ENCODE measurements at places on chromosomes 5 and 9.

GRCh38 chr9:132546148-132547051 lies 36.0 kb upstream of the BARHL1 start:
- DNase-seq: peak; percentile 62

DNA sequence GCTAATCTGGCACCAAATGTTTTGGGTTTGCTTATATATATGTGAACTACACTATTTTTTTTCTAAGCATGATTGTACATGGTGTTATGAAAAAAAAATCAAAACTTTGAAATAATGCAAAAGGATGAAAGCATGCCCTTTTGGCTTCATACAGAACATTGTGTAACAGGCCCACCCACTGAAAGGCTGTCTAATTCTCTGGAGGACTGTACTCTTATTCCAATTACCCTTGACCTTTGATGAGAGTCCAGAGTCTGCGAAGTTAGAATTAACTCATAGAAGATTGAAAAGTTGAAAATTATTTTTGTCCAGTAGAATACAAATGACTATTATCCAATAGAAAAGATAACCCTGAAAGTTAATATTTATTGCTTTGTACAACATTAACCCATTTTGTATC lies 117.4 kb downstream of the ADAMTS12 start:
- DNase-seq: no peak

DNA sequence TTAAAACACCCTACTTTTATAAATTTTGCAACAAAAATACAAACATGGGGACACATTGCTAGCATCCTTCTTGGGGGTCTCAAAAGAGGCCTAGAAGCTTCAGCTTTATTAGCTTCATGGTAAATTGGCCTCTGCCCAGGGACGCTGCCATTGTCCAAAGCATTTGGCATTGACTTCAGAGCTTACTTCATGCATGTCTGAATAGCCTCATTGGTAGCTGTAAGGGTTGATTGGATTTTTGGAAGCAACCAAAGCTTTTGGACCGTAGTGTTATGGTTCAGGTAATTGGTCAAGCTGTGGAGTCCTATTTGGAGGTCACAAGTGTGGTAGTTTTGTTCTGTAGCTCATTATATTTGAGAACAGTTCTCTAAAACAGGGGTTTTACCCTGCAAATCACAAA lies 411.7 kb upstream of the SLC24A2 start:
- no peak for DNase-seq

- DNase-seq: no peak
These were observed 139.5 kb upstream of the C9orf72 start for GRCh38 chr9:27712806-27713205.

GRCh38 chr5:174259696-174260420 lies 214.4 kb downstream of the NSG2 start:
- DNase-seq: no peak

GRCh38 chr5:79738349-79738748 lies 48.7 kb downstream of the CMYA5 start:
- DNase-seq: no peak

- no peak for DNase-seq
These were observed 134.4 kb downstream of the ERCC6L2 start for GRCh38 chr9:96009690-96010472.

DNA sequence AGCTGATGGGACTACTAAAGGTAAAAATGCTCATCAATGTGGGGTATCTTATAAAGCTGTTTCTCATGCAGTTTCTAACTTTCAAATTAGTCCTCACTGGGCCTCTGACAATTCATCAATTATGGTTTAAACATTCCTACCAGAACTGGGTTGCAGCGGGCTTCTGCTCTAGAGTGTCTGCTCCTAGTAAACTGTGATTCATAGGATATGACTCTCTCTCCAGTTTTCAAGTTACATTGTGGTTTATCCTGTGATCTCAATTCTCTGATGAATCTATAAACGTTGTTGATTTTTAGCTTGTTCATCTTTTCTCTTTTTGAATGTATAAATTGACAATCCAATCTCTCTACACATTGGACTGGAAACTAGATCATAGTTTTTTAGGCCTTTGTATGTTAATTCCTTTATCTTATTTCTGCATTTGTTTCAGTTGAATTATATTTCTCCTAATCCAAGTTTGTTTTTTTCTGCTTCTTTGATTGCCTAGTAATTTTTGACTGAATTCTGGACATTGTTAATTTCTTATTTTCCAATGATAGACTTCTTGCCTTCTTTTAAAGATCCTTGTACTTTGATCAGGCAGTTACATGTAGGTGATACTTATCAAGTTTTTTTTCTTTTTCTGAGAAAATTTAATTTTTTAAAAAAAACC lies 822.6 kb downstream of the TLE1 start:
- DNase-seq: no peak

- no peak for DNase-seq
These were observed 28.1 kb downstream of the KIF2A start for GRCh38 chr5:62334082-62334481.

- peak; percentile 69 for DNase-seq
These were observed 474 bp downstream of the HMGCR start for GRCh38 chr5:75337366-75338021.

DNA sequence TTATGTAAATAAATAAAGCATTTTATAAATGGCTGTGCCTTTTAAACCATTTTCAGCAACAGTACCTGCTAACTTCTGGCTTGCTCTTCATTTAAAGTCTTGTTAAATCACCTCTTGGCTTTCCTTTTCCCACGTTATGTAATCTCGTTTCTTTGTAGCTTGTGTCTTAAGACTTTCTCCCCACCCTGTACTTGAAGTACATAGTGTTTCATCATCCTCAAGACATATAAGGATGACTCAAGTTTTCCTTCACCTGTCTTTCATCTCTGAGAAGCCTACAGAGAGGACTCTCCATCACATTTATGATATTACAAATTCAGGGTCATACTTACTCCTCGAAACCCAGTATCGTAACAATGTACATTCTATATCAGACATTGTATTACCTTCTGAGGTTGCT lies 33.9 kb downstream of the PRELID2 start:
- no peak for DNase-seq

DNA sequence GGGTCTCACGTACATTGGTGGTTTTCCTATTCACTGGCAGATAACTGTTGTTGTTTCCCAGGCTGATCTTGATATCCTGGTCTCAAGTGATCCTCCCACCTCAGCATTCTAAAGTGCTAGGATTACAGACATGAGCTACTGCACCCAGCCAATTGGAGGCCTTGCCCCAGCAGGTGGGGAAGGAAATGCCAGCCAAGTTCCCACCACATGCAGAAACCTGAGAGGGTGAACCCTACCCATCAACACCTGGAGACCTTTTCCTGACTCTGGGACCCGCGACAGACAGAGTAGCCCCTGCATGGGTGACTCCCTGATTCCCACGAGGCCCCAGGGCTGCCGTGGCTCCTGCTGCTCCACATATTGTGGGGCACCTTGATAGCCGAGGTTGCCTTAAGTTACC lies 107.7 kb downstream of the GDA start:
- DNase-seq: no peak

GRCh38 chr9:92963831-92964606 lies 16.7 kb downstream of the FGD3 start:
- no peak for DNase-seq

DNA sequence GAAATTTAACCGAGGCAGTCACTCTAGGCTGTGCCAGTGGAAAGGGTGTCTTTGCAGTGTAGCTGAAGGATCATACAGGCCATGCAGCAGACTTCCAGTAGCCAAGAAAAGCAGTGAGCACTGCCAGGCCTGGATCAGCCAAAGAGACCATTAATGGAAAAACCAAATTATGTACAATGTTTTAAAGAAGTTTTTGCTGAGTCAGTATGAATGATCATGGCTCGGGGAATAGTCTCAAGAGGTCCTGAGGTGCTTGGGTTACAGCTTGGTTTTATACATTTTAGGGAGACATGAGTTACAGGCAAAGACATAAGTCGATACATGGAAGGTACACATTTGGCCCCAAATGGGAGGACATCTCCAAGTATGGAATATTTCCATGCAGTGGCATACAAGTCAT lies 141.3 kb downstream of the YTHDC2 start:
- DNase-seq: no peak

GRCh38 chr9:86027767-86028166 lies 71.6 kb downstream of the GOLM1 start:
- no peak for DNase-seq

DNA sequence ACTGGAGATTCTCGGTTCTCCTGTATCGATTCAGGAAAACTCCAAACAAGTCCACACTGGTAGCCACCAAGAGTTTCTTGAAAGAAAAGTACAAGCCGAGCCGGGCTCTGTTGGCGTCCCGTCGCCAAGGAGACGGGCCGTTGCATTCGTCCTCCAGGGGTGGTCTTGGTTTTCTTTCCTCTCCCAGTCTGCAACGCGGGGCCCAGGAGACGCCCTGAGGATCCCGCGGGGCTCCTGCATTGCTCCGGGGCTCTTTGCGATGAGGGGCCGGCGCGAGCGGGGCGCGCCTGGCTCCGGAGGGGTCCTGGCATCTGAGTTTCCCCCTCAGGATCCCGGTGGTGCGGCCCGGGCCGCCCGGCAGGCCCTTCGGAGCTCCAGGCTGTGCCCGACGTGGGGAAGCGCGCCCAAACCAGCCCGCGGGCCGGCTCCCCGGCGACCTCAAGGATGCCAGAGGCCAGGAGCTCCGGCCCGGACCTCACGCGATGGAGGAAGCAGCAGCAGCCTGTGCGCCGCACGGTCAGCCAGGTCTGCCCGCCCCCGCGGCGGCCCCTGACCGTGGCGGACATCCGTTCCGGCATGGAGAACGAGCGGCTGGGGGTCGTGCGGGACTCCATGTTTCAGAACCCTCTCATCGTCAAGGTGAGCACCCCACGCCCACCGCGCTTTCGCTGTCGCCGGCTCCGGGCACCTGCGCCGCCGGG lies at the start of gene CFAP77:
Gene CFAP77 (plus strand): TSS at position 384 of the 701 bp plus-strand sequence. CDS start 61 bp downstream, at position 445.
- DNase-seq: peak; percentile 77

GRCh38 chr5:93623153-93623552 lies 40.1 kb downstream of the NR2F1 start:
- DNase-seq: no peak

DNA sequence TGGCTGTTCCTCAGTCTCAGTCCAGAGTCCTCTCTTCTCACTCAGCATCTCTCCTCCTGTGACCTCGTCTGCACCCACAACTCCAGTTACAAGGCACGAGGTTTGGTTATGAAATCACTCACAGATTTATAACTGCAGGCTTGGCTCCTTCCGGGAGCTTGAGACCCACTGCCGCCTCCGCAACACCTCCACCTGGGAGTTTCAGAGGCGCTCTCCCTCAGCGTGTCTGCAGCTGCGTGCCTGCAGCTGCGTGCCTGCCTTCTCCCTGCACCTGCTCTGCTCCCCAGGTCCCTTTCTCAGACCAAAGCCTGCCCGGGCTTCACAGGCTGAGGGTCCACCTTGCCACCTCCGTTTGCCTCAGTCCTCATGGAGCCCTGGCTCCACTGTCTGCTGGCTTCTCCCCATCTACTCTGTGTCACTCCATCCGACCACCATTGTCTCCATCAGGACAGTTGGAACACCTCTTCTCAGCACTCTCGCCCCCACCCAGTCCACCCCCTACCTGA lies 51.5 kb downstream of the HRH2 start:
- DNase-seq: no peak

GRCh38 chr5:22970956-22971618 lies 117.9 kb upstream of the CDH12 start:
- no peak for DNase-seq
